ENCODE measurements at places on chromosomes 6 and 20.

DNA sequence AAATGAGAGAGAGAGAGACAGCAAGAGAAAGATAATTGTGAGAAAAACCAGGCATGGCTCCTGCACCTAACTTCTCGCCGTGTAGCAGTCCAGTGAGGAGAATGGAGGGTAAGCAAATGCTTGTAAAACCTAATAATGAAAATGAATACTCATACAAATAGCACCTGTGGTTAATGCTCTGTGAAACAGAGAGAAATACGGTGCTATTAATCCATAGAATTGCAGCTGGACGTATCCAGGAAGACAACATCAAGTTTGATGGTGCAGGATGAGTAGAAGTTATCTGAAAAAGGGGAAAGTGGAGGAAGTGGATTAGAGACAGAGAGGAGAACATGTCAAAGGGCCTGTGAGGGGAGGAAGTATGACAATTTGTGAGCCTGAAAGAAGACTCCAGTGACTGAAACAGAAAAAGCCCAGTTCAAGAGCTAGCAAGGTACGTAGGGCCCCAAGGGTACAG is 89.4 kb upstream of the PAK5 start:
- DNase-seq = no peak

- DNase-seq = no peak
Measured at GRCh38 chr6:15297895-15298590, 52.2 kb downstream of the JARID2 start.

GRCh38 chr6:130065609-130066156 is 47.3 kb downstream of the L3MBTL3 start:
- DNase-seq = no peak

DNA sequence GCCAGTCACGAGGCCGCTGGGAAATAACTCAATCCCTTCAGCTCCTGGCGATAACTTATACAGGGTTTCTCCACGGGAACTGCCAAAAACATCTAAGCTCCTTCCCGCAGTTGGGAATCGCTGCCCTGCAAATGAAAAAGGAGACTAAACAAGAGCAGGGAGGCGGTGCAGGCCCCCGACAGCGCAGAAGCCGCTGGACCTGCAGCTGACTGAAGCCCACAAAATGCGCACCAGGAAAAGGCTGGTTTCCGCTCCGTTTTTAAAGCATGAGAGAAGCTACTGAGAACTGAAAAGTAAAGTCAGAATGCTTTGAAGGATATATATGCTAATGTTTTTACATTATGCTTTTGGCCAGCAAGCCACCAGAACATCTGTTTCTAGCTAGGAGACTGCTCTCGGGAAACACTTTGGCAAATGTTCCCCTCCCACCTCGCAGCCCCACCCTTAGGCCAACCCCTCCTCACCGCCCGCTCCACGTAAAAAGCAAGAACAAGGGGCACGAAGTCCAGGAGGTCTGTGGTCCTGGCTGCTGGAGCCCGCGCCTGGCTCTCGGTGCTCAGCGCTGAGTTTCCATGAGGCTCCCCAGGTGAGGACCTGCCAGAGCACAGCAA is 90.5 kb downstream of the SOD2 start:
- DNase-seq = no peak
